Stimulated activated naive CD8-positive, alpha-beta T cell treated with anti-CD3 and anti-CD28 coated beads, Interleukin-15, Interleukin-2, amounts not matched to agents 100 U/mL and 50 U/mL, for 24 hours (primary cell): ENCODE measurements at places on chromosomes 1 and 21.

- no peak for DNase-seq
These were observed 382.1 kb downstream of the BRINP3 start for GRCh38 chr1:190095596-190095995.

GRCh38 chr1:234768569-234769283, 158.7 kb upstream of the IRF2BP2 start:
- DNase-seq: peak; percentile 76

DNA sequence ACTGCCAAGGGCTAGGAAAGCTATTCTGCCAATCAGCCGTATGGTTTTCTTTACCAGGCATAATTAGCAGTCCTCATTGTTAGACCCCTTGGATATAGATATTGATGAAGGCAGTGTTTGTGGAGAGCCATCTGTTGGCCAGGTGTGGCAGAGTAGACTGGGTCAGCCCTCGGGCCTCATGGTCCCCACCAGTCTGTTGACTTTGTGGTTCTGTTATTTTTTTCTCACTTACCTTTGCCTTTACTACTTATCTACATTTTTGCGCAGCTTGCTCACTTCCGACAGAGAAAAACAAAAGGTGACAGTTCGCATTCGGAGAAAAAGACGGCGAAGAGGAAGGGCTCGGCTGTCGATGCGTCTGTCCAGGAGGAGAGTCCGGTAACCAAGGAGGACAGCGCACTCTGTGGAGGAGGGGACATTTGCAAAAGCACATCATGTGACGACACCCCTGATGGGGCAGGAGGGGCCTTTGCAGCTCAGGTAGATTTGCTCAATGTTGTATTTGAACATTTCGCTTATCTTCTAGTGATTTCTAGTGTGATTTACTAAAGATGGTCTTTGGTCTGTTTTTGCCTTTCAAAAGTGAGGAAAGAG, 2.3 kb downstream of the PCNT start:
- DNase-seq: no peak

DNA sequence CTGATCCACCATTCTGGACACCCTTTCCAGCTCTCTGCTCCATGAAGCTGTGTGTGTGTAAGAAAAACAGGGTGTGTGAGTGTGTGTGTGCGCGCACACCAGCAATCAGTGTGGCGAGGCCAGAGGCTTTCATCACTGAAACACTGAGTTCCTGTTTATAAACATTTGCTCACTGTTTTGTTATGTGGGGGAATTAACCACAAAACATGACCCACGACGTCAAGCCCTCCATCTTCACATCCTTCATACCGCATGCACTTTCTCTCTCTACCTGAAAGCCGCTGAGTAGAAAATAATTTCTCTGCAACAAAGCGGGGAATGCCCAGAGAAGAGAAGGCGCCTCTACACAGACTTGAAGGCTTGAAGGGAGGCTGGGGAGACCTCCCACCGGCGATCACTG, 148.9 kb upstream of the IRF2BP2 start:
- DNase-seq: no peak

- DNase-seq: no peak
These were observed 43.2 kb downstream of the HHAT start for GRCh38 chr1:210371916-210372315.

DNA sequence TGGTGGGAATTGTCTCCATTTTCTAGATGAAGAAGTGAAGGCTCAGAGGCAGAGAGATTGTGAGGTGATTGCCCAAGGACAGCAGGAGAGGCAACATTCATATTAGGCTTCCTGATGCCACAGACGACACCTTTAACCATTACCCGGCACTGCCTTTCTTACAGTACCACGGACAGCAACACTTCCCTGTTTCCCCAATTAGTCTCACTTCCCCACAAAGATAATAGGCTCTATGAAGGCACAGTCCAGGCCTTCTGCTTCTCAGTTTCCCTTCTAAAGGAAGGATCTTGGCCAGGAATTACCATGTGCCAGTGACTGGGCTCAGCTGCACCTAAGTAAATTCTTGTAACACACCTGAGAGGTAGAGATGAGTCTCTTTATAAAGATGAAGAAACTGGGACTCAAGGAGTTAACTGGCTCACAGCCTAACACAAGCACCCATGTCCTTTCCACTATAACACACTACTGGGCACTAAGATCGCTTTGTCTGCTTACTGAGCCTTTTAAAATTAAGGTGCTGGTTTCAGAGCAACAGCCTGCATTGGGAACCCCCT, 9.6 kb downstream of the IGSF9 start:
- no peak for DNase-seq

DNA sequence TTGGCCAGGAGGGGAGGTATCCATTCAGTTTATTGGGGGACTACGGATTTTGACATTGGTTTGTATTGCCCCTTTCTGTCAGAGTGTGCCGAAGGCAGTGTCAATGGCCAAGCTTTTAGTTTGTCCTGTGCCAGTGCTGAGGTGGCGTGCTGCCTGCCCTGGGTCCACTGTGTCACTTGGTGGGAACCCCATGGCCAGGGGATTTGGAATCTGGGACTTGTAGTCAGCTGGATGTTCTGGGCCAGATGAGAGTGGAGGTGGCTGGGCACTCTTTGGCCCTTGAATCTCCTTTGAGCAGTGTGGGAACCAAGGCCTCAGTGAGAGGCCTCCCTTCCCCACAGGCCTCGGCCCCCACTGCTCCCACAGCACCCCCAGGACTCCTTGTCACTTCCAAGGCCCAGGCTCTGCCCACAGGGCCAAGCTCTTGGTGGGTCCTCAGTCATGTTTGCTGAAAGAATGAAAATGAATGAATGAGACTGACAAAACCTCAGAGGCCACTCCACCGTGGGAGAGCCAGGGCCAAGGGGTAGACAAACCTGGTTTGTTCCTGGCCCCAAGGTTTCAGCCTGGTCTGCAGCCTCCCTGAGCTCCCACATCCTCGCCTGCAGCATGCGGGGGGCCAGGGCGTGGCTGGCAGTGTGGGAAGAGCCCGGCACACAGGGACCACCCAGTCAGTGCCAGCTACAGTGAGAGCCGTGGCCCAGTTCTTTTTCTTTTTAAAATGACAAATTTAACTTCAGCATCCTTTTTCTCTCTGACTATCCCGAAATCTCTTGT, 412.2 kb downstream of the MATN1 start:
- DNase-seq: no peak

DNA sequence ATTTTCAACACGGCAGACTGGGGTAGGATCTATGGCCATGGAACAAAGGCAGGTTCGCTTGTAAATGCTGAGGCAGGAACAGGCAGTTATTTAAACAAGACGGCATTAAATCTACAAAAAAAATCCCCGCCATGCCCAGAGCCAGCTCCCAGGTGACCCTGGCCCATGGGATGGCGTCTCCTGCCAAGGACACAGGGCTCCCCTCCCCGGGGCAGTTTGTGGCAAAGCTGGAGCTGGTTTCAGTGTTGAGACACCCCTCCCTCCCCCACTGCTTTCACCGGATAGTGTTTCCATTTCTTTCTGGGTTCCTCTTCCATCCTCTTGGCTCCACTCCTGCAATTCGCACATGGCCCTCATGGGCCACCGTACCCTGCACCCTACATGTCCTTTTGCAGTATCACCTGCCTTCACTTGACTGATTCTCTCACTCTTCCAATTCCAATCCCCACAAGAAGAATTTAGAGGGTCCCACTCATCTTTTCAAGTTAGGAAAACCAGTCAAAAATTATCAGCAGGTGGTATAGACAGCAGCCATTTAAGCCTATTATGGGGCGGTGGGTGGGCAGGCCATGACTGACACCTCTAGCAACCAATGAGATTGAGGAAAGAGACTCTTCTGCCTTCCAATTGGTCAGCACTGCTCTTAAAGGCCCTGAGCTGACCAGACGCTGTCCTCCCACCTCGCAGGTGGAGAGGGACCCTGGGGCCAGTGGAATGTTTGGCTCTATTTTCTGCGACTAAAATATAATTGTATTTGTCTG, 52.0 kb downstream of the OLIG1 start:
- DNase-seq: no peak
